ENCODE measurements at places on chromosomes 12 and 14.

GRCh38 chr14:55117803-55118441, 11.1 kb upstream of the LGALS3 start:
- DNase-seq = no peak

- no peak for DNase-seq
These were observed 4.5 kb downstream of the POMT2 start for GRCh38 chr14:77316195-77316505.

GRCh38 chr12:47832263-47832933, 12.7 kb upstream of the HDAC7 start:
- DNase-seq = peak; percentile 50

DNA sequence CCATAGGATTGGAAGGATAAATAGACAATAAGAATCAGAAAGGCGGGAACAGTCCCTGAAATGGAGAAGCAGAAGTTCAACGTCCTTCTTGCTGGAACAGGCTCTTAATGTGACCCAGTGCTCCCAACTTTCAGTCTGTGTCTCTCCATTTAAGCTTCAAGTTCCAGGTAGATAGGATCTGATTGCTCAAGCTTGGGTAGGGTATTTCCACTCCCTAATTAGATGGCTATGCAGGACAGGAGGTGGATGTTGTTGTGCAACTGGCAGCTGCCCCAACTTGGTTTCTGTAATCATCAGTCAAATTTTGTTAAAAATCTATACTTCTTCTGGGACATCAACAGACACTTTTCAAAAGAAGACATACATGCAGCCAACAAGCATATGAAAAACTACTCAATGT, 266.2 kb downstream of the C12orf75 start:
- no peak for DNase-seq

GRCh38 chr12:108668542-108668941, 34.8 kb upstream of the SELPLG start:
- DNase-seq = no peak

- no peak for DNase-seq
These were observed 114.5 kb downstream of the EGLN3 start for GRCh38 chr14:33836203-33836899.

DNA sequence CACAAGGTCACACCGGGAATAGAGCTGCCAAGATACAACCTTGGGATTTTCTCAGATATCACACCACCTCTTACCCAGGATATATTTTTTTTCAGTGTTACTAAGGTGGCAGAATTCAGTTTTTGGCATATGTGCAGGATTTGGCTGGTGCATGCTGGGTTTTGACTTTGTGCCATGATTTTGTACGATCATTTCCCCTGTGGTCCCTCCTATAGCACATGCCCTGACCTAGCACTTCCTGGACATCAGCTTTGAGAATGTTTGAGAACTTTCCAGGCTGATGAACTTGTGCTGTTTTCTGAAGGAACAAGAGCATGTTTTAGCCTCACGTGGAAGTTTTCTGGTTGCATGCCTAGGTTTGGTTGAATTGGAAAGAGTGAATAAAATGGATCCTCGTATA, 11.0 kb upstream of the TBPL2 start:
- no peak for DNase-seq

DNA sequence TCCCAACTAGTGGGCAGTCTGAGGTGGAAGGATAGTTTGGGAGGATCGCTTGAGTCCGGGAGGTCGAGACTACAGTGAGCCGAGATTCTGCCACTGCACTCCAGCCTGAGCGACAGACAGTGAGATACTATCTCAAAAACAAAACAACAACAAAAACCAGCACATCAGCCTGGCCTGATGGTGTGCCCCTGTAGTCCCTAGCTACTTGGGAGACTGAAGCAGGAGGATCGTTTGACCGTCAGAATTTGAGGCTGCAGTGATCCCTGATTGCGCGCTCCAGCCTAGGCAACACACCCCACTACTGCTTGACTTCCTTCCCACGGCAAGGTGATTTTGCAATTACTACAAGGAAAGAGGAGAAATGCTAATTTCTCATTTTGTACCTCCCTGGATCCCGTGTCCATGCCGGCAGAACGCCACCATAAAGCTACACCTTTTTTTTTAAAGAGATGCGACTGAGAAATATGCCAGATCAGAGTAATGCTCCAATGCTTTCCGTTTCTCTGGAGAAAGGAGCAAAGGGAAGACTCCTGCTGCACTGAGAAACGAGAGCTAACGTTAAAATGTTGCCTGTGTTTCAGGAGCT, 672 bp upstream of the SCFD1 start:
- no peak for DNase-seq

Measured in stimulated activated CD4-positive, alpha-beta T cell treated with anti-CD3 and anti-CD28 coated beads, TNF-alpha, amount 100 ng/mL, for 1 hour (primary cell).